ENCODE measurements at places on chromosomes 5 and 9.

DNA sequence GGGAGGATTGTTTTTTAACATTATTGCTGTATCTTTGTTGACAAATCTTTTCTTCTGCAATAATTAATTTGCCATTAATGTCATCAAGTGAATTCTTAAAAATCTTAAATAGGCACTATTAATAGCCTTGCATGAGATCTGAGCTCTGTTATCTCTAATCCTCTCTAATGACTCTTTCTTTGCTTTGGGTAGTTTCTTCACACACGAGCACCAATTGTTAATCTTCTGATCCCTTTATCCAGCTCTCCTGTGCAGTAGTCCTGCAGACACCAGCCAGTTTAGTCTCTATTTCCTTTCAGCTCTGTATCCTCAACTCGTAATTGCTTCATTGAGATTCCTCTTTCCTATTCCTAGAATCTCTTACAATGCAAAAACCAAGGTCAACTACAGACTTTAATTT is 8.1 kb downstream of the SPINK14 start:
- no peak for DNase-seq

DNA sequence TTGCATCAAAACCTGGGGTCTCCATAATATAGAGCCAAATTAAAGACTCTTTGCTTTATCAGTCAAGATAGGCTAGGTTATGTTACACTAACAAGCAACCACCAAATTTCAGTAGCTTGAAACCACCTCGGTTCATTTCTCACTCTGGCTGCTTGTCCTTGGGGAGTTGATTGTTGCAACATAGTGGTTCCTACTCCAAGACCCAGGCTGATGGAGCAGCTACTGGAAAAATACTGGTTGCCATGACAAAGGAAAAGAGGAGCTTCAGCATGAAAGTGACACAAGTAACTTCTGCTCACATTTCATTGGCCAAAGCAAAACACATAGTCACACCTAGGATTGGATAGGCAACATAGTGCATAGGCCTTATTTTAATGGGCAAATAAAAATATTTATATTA is 18.5 kb upstream of the RCL1 start:
- no peak for DNase-seq

DNA sequence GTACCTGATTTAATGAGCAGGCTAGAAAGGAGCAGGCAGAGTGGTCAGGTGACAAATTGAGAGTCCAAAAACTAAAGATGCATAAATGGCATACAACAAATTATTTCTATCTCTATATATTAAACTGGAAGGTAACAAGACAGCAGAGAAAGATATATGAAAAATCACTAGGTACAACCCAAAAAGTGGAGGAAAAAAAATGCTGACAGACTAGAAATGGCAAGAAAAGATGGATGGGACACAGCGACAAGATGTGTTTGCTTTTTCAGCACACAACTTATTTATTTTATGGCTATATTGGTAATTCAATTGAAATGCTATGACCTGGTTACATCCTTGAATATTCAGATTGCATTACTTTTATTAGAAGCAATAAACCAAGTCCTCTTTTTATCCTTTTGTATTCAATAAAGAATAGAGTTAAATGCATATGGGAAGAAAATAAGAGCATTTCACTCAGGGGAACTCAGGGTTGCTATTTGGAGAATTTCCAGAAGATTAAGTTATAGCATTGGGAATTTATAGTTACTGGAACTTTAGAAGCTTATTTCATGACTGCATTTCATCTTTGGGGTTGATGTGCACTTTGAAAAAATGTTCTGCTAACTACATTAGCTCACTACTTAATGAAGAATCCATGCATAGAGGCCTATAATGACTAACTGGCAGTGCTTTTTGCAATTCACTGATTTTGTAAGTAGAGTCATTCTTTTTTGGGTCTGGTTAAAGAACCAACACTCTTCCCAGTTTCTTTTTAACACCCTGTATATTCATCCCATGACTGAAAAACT is 566.6 kb upstream of the TUSC1 start:
- no peak for DNase-seq

DNA sequence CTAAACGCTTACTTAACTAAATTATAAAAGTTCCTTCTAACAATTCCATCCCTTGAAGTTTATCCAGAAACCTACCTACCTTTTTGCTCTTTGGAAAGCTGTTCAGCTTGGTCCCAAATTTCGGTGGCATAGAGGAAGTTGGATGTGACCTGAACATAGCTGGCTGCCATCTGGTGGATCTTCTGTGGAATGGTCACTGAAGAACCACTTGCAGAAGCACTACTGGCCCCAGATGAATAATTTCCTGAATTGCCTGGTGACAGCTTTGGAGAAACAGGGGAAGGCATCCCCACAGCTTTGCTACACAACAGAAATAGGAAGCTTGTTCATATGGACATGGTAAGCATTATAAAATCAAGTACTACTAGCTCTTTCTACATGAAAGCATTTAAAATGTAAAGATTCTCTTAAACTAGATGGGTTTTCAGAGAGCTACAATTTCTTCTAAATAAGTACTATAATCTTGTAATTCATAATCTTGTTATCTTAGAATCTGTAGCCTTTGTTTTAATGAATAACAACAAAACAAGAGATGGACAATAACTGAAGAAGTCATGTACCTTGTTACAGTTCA is 9.9 kb downstream of the LEAP2 start:
- DNase-seq = no peak

DNA sequence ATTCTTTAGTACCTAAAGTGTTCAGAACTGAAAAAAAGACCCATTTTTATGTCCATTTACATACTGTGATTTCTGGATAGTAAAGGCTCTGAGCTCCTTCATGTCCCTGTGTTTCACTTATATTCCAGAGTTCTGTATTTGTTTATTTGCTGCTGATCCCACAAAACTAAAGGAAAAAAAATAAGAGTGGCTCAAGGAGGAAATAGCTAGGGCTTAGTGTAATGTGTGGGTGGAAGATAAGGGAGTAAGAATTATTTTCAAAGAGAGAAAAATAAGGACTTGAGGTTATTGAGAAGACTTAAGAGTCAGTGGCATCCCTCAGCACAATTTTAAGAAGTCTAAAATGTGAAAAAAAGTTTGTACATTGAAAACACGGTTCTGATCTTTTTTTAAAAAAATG is 46.0 kb downstream of the ENTREP1 start:
- DNase-seq = no peak

DNA sequence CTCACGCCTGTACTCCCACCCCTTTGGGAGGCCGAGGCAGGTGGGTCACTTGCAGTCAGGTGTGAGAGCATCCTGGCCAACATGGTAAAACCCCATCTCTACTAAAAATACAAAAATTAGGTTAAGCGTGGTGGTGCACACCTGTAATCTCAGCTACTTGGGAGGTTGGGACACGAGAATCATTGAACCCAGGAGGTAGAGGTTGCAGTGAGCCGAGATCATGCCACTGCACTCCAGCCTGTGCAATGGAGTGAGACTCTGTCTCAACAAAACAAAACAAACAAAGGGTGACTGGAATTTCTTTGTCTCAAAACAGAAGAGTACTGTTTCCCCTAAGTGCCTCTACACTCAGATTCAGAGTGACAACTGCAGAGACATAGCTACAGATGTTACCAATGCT is 116.1 kb downstream of the AP3B1 start:
- no peak for DNase-seq

GRCh38 chr5:73940026-73940425 is 314.0 kb downstream of the ARHGEF28 start:
- no peak for DNase-seq

GRCh38 chr5:153400931-153401330 is 89.5 kb upstream of the GRIA1 start:
- no peak for DNase-seq

DNA sequence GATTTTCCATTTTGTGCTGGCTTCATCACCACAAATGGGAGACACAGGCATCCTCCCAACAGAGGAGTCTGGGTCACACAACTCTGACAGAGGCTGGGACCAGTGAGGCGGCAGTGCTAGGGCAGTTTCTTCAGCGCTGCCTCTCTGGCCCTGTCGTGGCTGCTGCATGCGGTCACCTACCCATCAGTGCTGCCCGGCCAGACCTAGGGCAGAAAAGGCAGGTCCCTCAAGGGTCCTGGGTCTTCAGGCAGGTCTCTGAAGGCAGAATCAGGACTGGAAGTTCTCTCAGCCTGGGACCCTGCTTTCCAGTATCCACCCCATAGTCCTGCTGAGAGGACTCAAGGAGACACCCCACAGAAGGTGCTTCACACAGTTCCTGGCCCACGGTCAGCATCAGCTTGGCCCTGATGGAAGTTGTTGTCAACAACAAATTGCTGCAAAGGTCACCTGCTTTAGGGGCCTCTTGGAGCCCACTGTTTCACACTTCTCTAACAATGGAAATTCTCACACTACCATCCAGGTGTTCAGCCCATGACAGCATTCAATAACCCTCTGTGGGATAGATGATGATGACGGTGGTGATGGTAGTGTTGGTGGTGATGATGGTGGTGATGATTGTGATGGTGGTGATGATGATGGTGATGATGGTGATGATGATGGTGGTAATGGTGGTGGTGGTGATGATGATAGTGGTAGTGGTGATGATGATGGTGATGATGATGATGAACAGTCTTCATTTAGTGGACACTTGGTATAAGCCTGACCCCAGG is 146.4 kb upstream of the PPP1R26 start:
- DNase-seq = no peak

GRCh38 chr5:84634256-84634655 is 249.6 kb upstream of the EDIL3 start:
- DNase-seq = no peak

- DNase-seq = no peak
Observed at GRCh38 chr5:128132499-128132898, 48.9 kb downstream of the SLC12A2 start.

- DNase-seq = no peak
Observed at GRCh38 chr9:1096155-1096964, 46.2 kb downstream of the DMRT2 start.

GRCh38 chr9:93268551-93269314 is 84.8 kb downstream of the WNK2 start:
- peak; percentile 11 for DNase-seq

DNA sequence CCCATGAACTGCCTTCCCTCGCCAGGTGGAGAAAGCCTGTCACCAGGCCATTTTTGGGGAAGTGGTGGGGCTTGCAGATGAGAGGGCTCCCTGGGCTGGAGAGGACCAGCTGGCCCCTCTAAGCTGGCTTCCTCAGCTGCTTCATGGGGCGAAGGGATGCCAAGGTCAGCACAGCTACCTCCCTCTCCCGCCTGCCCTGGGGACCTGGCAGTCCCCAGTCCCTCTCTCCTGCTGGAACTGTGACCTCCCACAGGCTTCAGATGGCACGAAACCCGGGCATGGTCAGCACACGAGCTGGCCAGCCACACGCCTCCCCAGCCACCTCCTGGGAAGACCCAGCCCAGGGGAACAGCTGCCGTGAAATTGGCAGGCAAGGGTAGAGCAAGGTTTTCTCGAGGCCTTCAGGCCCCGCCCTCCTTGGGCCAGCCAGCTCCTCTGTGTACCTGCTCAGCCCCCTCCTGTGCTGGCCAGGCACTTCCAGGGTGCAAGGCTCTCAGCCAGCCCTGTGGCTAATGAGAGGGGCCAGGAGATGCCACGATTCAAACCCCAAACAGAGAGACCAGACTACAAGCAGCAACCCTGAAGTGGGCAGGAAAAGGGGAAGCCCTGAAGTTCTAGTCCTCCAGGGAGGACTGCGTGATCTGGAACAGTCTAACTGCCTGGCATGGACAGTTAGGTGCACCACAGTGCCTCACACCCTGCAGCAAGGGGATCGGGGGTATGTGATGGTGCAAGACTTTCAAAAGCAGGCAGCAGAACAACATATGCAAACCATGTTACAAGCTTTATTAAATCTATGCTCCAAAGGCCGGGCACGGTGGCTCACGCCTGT is 12.9 kb downstream of the PLPP7 start:
- DNase-seq = no peak

DNA sequence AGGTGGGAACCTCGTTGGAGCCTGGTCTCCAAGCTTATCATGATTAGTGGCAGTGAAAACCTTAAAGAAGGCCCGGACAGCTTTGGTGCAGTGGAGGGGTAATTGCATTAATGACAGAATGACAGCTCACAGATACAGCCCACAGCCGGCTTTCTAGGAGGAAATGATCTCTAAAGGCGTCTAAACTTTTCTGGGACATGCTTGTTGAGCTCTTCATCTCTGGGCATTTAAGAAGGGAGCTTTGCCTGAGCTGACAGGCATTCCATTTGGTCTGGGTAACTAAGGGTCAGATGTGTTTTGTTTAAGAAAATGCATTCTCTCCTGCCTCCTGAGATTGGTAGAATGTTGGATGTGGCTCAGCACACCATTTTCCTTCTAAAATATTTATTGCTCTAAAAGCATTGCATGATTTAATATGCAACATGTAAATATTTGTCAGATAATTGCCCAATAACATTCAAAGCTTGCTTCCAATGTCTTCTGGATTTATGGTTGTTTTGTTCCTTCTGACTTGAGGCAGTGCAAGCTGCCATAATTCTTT is 4.0 kb downstream of the ANKRD33B start:
- no peak for DNase-seq

DNA sequence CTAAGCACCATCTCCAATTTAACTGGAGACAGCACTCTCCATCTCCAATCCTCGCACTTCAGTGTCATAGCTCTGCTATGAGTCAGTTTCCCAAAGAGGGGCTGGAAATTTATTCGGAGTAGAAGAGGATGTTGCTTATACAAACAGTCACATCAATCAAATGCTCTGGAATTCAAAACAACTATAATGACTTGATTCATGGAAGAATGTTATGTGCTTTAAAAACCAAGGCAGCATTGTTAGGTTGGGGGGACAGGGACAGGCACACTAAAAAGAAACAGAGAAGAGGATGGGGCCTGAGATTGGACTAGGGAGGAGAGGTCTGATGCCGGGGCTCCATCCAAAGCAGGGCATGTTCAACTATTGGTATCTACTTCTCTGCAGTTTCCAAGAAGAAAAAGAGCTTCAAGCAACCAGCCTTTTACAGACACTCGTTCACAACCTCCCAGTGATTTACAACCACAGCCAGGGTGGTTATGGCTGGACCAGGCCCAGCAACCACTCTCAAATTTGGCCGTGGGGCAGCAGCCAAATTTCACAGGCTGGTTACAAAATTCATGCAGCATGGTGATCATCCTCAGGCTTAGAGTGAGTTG is 117.5 kb upstream of the ZNF366 start:
- DNase-seq = no peak

GRCh38 chr5:31380049-31380448 is 151.8 kb downstream of the DROSHA start:
- DNase-seq = no peak

- no peak for DNase-seq
Observed at GRCh38 chr5:124436294-124436693, 310.1 kb downstream of the ZNF608 start.
